Urinary bladder (tissue), 4 donors: ENCODE measurements at places on chromosomes 12 and 14. TPM values are rescaled to one million over a fixed set of nuclear protein-coding genes. Genes with fewer than 3 reads are reported as not detected.

Gene INSM2
- total RNA-seq = 0.11 TPM

Gene OR4E1
- total RNA-seq = not detected

Gene GLIPR1L1
- total RNA-seq = not detected

Gene C12orf43
- total RNA-seq = 13.1 TPM

Gene OLR1
- total RNA-seq = 1.2 TPM

Gene RPL10L
- total RNA-seq = not detected

Gene TOMM20L
- total RNA-seq = not detected

Gene BCL2L14
- total RNA-seq = 3.4 TPM

Gene GTF2H3
- 37.3 TPM for total RNA-seq

Gene MANSC1
- total RNA-seq = 6.9 TPM

Gene AQP2
- not detected for total RNA-seq

Gene REC8
- 5.8 TPM for total RNA-seq

Gene RGS6
- total RNA-seq = 3.3 TPM

Gene BRAP
- 18.8 TPM for total RNA-seq

Gene CLEC12A
- total RNA-seq = 1.5 TPM

Gene C12orf60
- total RNA-seq = 3.6 TPM

Gene AMDHD1
- total RNA-seq = 0.16 TPM

Gene PLBD1
- 55.3 TPM for total RNA-seq

Gene PTMS
- 62.4 TPM for total RNA-seq

Gene PTGDR
- 0.58 TPM for total RNA-seq

Gene CBLN3
- 1.8 TPM for total RNA-seq

Gene BATF
- 5.1 TPM for total RNA-seq

Gene B3GNT4
- total RNA-seq = 0.16 TPM

Gene TCTN2
- 11.8 TPM for total RNA-seq

Gene MIPOL1
- total RNA-seq = 48.4 TPM

Gene DIO2
- total RNA-seq = 2.4 TPM

Gene DTX1
- 3.3 TPM for total RNA-seq

Gene PLEK2
- 4.0 TPM for total RNA-seq

Gene KRT74
- total RNA-seq = not detected

Gene OTX2
- not detected for total RNA-seq

Gene CLEC14A
- total RNA-seq = 27.5 TPM

Gene OAS3
- total RNA-seq = 11.3 TPM

Gene RPGRIP1
- total RNA-seq = 0.48 TPM

Gene CABP1
- 4.9 TPM for total RNA-seq

Gene TAS2R9
- total RNA-seq = 0.37 TPM

Gene PCNX1
- 127 TPM for total RNA-seq

Gene LMNTD1
- total RNA-seq = 2.3 TPM

Gene P2RX2
- not detected for total RNA-seq

Gene GALNT9
- total RNA-seq = 2.4 TPM

Gene PLEKHG7
- total RNA-seq = 0.37 TPM

Gene RERG
- total RNA-seq = 38.4 TPM

Gene CD27
- total RNA-seq = 0.26 TPM

Gene ITPR2
- 48.2 TPM for total RNA-seq

Gene ADSS1
- total RNA-seq = 5.4 TPM

Gene LYZ
- total RNA-seq = 33.0 TPM

Gene GPR68
- 1.7 TPM for total RNA-seq

Gene HOXC4
- 1.6 TPM for total RNA-seq
